ENCODE measurements at places on chromosomes 11 and 22.

DNA sequence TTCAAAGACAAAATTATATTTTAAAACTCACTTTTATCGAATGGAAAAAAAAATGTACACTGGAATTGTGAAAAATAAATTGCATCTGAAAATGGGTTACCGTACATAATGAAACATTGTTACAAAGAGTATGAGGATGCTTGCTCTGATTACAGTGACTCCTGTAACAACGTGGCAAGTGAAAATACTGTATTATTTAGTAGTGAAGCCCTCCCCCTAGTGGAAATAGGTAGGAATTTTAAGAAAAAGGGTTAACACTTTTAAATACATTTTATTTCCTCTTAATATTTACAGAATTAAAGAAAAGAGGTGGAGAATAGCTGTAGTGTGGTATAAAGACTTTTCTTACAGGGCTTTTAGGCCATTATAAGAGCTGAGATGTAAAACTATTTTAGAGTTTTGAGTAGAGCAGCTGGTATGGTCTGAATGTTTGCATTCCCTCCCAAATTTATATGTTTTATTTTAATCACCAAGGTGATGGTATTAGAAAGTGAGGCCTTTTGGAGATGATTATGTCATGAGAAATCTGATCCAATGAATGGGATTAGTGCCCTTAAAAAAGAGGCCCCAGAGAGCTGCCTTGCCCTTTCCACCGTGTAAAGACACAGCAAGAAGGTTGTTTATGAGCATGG is 25.2 kb downstream of the FAM76B start:
- DNase-seq, result no peak

GRCh38 chr11:123040111-123040432 is 21.9 kb downstream of the HSPA8 start:
- no peak for DNase-seq

- no peak for DNase-seq
Measured at GRCh38 chr11:130006929-130007328, 4.3 kb upstream of the PRDM10 start.

DNA sequence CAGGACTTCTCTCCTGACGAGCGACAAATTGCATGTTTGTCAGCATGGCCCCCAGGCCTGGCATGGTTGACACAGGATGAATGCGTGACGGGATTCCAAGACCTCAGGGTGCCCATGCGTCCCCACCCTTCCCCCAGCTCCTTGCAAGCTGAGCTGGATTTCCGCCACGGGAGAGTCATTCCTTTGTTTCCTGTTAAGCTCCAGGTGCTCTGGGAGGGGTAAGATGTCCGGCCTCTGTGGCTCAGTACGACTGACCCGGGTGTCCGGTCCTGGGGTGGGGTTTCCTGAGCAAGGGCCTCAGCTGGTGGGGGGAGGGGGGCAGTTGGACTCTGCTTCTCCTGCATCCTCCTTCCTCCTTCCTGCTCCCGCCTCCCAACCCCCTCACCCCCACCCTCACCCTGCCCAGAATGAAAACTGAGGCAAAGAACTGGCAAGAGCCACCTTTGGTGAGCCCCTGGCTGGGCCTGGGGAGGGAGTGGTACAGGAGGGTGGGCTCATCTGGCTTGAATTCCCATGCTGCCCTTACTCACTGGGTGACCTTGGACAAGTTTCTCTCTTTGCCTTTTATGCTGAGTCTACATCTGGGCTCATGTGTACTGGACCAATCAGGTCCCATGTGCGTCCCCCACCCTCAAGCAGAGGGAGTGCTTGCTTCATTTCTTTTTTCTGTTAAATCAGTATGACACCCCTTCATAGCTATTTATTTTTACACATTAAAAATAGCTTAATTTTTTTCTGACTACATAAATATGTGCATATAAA is 2.5 kb downstream of the CDC42EP2 start:
- no peak for DNase-seq

GRCh38 chr11:18633256-18634139 is 644 bp downstream of the SPTY2D1 start:
- DNase-seq, result peak; percentile 41

DNA sequence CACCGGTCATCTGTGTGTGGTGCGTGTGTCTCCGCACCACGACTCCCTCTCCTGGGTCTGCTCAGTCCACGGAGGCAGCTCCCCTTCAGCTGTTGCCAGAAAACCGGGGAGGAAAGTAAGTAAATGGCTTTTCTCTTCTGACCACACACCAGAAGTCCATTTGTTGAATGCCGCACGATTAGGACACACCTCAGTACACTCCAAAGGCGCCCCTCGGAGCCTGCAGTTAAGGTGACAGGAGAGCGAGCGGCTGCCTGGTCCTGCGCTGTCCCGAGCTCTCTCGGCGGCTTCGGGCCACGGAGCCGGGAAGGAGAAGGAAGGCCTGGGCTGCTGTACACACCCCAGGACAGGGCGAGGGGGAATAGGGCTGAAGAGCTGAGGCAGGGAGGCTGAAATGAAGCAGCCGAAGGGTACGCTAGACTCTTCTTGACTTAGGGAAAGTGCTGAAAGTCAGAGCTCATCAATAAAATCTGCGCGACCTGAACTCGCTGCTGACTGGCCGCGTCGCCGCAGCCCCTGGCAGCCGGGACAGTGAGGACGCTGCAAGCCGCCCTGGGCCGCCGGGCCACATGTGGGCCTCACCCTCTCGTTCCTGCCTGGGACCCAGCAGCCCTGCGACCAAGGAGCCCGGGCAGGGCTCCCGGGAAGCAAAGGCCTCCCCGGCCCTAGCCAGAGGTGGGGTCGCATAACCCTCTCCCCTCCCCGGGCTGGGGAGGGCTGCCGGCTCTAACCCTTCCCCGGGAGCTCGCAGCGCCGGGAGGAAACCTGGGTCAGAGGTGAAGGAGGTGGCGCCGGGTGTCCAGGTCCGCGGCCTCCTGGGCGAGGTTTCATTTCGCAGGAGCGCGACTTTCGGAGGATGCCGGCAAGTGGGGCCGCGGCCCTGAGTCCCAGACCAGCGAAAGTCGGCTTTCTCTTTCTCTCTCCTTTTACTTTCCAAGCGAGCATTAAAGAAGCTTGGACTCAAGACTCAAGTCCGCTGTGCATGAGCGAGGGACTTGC is 1.6 kb upstream of the PAX6 start:
- DNase-seq, result no peak

- no peak for DNase-seq
Measured at GRCh38 chr11:72937439-72937838, 123.2 kb downstream of the ATG16L2 start.

DNA sequence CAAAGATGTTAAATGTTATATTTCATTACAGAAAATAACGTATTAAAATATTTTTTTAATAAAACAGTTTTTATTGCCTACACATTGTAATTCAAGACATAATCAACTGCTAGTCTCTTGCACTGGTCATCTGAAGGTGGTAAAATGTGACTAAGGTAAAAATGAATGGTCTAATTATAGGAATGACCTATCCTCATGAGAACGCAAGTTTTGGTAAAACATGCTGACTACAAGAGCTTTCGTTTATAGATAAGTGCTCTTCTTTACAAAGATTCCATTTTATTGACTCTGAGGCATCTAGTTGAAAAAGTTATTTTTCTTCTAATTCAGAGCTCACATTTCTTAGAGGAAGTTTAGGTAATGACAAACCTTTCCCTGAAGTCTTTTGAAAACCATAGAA is 27.3 kb downstream of the LUZP2 start:
- no peak for DNase-seq

DNA sequence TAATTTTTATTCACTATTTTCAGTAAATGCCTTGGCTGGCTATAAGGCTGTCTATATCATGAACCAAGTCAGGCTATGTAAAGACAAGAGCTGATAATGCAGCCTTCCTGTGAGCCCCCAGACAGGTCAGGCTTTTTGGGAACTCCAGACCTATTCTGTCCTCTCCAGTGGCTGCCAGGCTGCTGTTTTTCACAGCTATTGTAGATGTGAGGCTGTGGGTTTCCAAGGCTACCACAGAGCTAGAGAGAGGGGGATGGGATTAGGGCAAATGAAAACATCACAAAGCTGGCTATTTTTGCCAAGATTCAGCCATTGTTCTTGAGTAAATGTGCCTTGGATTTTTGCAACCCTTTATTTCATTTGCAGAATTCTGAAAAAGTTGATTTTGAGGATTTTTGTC is 55.7 kb upstream of the SORL1-AS1 start:
- no peak for DNase-seq

- DNase-seq, result no peak
Measured at GRCh38 chr22:49263101-49263500, 564.6 kb downstream of the BRD1 start.

DNA sequence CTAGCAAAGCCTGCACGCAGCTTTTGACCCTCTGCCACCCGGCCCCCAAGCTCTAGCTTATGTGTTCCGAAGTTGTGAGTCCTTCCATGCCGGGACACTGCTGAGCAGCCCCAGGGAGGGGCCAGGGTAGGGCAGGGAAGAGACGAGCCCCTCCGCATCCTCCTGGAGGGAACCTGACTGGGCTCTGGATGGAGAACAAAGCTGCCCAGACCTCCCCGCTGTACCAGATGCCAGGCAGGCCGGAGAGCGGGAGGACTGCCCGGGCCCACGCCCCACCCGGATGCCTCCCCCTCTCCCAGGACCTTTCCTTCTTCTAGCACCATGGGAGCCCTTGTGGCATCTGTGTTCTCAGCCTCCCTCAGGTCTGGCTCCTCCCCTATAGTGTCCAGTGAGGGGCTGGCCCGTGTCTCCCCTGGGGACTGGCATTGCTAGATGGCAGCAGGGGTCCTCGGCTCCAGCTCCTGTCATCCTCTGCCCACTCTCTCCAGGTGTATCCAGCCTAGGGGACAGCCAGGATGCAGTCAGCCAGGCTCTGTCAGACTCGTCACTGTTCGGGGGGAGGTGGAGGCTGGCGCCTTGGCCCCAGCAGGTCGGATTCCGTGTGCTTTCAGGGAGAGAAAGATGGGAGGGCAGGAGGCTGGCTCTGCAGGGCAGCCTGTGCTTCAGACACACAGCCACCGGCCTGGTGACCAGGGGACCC is 46.1 kb downstream of the ALX4 start:
- DNase-seq, result no peak

DNA sequence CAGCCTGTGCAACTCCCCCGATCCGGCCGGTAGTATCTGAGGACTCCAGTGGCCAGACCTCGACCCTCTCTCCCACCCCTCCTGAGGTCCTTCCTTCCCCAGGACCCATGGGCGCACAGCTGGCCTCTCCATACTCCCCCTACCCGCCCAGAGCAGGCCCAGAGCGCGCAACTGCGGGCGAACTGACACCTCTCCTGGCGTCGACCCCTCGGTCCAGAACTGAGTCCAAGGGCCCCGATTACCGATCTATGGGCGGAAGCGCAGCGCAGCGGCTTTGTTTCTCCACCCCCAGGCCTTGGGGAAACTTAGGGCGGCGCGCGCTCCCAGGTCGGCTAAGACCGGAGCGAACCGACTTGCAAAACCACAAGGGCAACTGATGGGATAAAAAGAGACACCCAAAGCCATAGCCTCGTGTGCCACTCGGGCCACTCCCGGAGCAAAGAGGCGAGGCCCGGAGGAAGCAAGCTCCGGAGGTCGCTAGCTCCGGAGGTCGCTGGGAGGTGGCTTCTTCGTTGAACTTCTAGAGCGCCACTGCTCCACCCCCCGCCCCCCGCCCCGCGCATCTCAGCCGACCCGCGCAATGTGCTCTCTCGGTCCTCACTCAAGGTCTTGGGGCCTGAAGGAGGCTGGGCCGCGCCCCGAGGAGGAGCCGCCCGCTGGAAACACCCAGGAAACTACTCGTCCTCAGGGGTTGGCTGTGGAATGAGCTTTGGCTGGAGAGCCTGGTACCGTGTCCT is 9.8 kb upstream of the ALX4 start:
- no peak for DNase-seq

GRCh38 chr11:119910051-119910450 is 181.1 kb upstream of the NECTIN1 start:
- DNase-seq, result no peak

- DNase-seq, result no peak
Measured at GRCh38 chr11:36237391-36237790, 51.8 kb downstream of the COMMD9 start.

DNA sequence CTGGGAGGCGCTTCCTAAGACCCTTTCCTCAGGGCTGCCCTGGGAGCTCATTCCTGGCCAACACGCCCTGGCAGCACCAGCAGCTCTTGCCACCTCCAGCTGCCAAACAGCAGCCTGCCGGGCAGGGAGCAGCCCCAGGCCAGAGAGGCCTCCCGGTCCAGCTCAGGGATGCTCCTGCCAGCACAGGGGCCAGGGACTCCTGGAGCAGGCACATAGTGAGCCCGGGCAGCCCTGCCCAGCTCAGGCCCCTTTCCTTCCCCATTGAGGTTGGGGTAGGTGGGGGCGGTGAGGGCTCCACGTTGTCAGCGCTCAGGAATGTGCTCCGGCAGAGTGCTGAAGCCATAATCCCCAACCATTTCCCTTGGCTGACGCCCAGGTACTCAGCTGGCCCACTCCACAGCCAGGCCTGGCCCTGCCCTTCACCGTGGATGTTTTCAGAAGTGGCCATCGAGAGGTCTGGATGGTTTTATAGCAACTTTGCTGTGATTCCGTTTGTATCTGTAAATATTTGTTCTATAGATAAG is 7.6 kb downstream of the SLC39A13 start:
- no peak for DNase-seq

DNA sequence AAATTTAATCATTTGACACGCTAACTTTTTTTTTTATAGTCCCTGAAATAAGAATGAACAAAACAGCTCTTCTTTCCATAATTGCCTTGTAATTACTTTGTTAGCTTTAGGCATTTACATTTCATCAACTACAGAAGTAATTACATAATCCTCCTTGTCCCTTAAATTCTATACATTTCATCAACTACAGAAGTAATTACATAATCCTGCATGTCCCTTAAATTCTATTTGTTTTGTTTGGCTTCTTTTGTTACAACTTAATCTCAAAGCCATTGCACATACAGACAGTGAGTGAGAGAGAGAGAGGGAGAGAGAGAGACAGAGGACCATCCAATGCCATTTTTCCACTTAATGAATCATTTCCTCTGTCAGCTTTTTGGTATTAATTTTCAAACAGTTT is 873.2 kb downstream of the METTL15 start:
- DNase-seq, result no peak

DNA sequence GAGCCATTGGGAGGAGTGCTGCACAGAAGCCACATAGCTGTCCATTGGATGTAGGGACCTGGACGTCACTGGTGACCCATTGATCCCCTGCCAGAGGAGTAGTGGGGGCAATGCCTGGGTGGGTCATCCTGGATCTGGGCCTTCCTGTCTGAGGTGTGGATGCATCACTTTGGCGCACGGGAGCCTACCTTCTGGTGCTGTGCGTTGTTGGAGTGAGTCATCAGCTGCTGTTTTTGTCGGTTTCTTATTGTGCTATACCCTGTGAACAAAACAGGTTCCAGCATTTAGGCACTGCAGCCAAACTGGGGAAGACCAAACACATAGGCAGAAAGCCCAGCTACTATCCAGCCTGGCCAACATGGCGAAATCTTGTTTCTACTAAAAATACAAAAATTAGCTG is 3.2 kb downstream of the TAF6L start:
- no peak for DNase-seq

GRCh38 chr22:41094041-41094593 is 1.7 kb downstream of the EP300 start:
- DNase-seq, result no peak

- DNase-seq, result no peak
Measured at GRCh38 chr11:17873586-17873985, 139.0 kb downstream of the KCNC1 start.
